Muscle of back (tissue), 13 donors: ENCODE measurements at places on chromosomes 1 and 21. TPM values are rescaled to one million over a fixed set of nuclear protein-coding genes. Genes with fewer than 3 reads are reported as not detected.

DNA sequence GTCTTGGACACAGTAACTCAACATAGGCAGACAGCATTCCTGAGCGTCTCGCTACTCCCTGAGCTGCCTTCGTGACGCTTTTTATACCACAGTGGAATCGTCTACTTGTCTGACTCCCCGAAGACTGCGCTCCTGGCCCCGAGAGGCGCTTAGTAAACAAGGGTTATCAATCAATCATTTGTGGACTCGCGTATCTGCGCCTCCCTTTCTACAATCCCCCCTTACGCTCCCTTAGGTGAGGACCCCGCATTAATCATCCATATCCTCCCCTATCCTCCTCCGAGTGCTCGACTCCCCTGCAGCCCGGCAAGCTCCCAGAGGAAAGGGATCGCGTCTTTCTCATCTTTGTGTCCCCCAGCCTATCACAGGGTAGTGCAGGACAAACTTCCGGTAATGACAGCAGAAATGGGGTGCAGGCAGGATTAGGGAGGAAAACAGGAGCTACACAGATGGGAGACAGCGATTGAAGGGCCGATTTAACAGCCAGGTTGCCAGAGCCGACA, 522 bp downstream of the TMEM59 start:
- peak; percentile 84 for DNase-seq

- no peak for DNase-seq
Observed at GRCh38 chr1:53147174-53147573, 4.7 kb upstream of the SLC1A7 start.

DNA sequence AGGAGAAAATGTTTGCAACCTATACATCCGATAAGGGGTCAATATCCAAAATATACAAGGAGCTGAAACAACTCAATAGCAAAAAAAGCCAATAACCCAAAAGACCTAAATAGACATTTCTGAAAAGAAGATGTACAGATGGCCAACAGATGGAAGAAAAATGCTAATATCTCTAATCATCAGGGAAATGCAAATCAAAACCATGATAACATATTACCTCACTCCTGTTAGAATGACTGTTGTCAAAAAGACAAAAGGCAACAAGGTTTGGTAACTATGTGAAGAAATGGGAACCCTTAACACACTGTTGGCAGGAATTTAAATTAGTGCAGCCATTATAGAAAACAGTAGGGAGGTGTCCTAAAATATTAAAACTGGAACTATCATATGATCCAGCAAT, 74.7 kb downstream of the LEPR start:
- no peak for DNase-seq

DNA sequence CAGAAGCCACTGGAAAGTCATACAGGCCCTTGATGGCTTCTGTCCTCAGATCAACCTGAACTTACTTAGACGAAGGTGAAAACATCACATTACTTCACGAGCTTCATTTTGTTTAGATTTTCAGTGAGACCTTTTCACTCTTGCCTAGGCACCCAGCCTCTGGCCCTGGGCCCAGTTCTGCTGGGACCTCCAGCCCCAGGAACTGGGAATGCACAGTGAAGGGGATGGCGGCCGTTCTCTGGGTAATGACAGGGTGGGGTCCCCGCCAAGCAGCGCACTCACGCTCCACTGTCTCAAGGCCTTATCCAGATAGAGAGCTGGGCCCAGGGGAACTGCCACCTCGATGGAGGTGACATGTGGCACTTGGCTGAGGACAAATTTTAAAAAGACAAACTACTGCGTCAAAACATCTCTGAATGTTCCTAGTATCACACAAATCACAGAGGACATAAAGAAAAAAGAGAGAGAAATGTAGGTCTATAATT, 54.8 kb downstream of the NPHP4 start:
- DNase-seq = no peak

DNA sequence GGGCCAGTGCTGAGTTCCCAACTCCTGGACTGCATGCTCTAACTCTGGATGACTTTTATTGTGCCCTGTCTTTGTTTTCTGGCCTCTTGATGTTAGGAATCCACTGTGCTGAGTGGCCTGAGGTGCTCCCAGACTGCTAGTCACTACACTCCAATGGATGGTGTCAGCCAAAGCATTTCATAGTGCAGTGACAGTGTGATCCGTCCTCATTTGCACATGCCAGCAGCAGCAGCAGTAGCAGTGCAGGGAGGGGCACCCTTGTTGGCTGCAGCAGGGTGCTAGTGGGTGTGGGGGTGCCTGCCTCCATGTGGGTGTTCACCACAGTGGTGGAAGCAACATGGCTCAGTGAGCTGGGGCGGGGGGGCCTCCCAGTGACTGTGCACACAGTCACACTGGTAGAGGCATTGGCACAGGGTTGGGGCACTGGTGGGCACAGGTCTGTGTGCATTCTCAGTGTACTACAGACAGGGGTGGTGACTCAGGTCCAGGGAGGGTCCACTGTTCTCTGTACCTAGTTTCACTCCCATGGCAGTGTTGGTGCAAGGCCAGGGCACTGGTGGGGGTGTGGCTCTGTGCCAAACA, 214.0 kb downstream of the ZC3H11B start:
- DNase-seq = no peak

Gene AKR1A1
- 108 TPM for polyA plus RNA-seq
